ENCODE measurements at places on chromosomes 16 and 17.

- DNase-seq = no peak
These were observed 309.0 kb downstream of the CDH13 start for GRCh38 chr16:82935766-82936165.

DNA sequence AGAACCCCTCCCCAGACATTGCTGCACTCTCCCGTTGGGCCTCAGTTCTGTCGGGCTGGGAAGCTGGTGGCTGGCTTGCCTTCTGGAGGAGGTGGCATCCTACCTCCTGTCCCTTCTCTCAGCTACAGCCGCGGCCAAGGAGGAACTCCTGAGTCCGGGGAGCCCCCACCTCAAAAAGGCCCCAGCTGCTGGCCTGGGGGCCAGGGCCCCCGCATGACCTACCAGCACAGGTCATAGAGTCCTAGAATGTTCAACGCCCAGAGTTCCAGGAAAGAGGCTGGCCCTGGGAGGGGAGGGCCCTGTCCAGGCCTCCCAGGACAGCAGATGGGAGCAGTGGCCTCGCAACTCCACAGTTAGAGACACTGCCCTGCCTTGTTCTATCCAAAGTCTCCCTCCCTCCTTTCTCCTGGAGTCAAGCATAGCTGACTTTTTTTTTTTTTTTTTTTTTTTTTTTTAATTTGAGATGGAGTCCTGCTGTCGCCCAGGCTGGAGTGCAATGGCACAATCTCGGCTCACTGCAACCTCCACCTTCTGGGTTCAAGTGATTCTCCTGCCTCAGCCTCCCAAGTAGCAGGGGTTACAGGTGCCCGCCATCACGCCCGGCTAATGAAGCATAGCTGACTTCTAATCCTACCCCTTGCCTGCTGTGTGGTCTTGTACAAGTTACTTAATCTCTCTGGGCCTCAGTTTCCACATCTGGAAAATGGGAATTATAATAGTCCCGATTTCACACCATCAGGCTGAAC is 7.1 kb downstream of the CARHSP1 start:
- no peak for DNase-seq

DNA sequence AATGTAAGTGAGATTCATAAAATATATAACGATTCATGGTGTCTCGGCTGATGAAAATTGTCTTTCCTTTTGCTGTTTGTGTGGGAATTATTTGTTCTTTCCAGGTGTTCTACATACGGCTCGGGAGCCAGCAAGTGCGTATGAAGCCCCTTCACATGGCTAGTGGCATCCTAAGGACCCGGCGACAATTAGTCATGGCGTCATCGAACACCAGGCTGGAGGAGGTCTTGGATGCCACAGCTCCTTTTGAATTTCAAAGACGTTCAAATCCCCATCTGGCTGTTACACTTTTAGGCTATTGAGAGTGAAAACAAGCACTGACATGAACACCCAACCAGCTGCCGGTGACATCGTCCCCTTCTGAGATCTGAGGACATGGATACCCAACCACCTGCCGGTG is 397.7 kb upstream of the TNRC6C start:
- DNase-seq = no peak

GRCh38 chr17:14330492-14330962 is 29.6 kb downstream of the HS3ST3B1 start:
- no peak for DNase-seq

GRCh38 chr16:74024953-74025352 is 271.7 kb upstream of the PSMD7 start:
- no peak for DNase-seq

DNA sequence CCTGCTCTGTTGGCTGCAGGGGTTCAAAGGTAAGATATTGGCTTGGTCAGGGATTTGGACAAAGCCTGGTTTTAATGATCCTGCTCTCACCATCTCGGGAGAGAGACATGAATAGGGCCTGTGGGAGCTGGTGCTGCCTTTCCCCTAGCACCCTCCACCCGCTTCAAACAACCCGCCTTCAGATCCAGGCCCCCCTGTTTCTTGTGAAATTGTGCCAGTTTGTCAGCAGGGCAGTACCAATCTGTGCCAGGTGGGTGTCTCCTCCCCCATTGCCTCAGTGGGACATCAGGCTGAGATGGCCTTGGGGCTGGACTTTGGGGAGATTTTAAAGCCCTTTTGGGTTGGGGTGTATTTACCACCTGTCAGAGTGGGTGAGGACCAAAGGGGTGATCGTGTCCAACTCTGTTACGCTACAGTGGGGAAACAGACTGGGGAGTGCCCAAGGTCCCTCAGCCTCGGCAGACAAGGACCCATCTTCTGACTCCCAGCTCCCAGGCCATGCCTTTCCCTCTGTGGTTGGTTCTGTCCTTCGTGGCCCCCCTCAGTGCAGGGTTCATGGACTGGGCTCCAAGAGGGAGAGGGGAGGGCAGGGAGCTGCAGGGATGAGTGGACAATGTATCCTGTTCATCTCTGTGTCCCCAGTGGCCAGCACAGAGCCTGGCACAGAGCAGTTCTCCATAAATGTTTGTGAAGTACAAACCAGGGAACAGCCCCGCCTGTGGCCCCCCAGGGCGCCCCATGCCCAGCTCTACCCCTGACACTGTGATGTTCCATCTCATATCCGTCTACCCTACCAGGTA is 3.3 kb downstream of the ARHGAP23 start:
- DNase-seq = no peak

DNA sequence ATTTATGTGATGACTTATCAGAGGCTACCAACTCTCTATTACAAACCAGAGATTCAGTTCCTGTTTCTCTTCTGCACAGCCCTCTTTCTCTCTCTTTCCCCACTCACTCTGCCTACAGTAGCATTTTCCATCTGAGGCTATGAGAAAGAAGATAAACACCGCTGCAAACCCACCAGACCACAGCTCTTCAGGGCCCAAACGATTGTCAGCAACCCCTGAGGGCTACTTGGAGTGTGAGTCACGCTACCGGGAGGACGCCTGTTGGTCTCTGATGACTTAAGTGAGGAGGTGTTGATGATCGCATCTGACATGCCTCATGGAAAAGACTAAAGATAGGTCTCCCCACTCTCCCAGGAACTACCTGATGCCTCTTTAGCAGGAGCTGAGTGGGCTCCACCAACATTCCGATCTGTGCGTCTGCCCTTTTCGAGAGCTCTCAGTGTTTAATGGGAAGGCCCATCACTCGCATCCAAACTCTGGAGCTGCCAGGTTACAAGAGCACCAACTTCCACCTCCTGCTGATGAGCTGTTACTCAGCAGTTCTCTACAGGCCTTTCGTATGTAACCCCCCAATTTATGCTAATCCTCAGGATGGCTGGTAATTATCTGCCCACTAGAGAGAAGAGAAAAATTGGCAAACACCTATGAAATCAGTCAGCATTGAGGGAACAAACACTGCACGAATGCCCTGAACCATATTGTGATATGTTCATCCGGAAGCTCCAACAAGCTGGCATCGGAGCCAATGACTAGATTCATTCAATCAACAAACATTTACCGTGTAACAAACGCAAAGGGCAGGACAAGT is 9.2 kb downstream of the GRIN2A start:
- no peak for DNase-seq

DNA sequence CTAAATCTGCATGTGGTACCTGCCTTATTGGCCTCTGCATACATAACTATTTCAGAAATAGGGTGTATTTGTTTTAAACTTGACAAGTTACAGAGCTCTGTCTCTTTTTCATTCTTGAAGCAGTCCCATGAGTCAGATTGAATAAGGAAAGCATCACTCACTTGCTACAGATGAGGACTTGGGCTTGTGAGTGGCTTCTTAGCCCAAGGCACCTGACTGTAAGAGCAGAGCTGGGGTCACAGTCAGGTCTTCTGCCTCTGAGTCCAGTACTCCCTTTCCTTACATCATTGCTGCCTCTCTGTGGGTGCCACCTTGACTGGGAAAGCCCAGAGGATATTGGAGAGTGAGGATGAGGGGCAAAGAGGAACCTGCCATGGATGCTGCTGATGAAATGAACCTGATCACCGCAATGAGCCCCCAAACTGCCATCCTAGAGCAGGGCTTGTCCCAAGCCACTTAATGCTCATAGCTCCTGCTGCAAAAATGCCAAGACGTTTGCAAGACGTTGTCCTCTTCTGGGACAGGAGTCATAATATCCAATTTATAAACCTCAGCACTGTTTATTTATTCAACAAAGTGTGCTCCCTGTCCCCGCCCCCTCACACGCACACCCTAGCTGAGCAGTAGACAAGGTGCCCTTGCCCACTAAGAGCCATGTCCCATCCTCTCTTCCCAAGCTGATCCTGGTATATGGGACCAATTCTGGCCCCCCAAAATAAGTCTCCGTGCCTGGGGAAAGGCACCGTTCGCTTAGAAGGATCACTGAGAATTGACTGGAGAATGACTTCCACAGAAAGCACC is 74.1 kb downstream of the CCDC182 start:
- no peak for DNase-seq

- peak; percentile 8 for DNase-seq
These were observed 53.2 kb upstream of the ZNF750 start for GRCh38 chr17:82892899-82893565.

- DNase-seq = no peak
These were observed 2.4 kb upstream of the RHBDF1 start for GRCh38 chr16:74747-75334.

- DNase-seq = peak; percentile 97
These were observed 108.4 kb downstream of the OR1D5 start for GRCh38 chr17:2954898-2955445.

DNA sequence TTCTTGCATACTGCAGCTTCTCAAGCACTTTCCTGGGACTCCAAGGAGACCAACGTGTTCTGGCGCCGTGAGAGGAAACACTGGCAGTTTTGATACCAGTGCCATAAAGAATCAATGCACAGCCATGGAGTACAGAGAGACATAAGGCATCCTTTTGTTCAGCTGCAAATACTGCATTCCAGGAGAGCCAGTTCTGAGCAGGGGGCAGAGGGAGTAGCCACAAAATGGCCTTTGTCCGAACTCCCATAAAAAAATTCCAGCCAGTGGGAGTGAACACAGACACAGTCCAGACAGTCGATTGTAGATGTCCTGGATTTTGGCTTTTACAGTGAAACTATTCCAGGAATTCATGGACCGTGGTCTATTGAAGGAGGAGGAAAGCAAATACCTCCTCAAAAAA is 36.2 kb upstream of the TEKT3 start:
- peak; percentile 54 for DNase-seq

GRCh38 chr16:12089492-12090150 is 113.1 kb downstream of the SNX29 start:
- DNase-seq = peak; percentile 81

GRCh38 chr17:51056813-51057510 is 63.7 kb downstream of the SPAG9 start:
- peak; percentile 93 for DNase-seq
